Activated CD4-positive, alpha-beta T cell treated with anti-CD3 and anti-CD28 coated beads for 24 hours (primary cell): ENCODE measurements at places on chromosomes 12 and 14.

- no peak for DNase-seq
Measured at GRCh38 chr12:92558806-92559205, 144.0 kb upstream of the PLEKHG7 start.

DNA sequence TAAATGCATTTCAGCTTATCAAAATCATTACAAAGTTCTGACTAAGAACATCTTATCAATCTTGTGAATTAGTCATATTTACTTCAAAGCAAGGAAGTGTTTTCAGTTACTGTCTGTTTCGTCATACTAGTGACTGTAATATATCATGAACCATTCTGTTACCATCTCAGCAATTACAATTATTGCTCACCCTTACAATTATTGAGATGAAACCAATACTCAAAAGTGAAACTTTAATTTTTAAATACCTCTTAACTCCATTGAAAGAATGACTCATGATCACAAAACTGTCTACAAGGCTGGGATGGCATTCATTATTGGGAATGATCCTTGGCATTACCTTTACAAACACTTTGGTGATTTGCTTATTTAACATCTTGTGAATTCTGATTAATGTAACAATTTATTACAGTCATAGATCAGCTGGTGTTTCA is 90.3 kb downstream of the RPS6KA5 start:
- DNase-seq, result no peak

- DNase-seq, result no peak
Measured at GRCh38 chr12:94725375-94726168, 75.2 kb upstream of the TMCC3 start.

DNA sequence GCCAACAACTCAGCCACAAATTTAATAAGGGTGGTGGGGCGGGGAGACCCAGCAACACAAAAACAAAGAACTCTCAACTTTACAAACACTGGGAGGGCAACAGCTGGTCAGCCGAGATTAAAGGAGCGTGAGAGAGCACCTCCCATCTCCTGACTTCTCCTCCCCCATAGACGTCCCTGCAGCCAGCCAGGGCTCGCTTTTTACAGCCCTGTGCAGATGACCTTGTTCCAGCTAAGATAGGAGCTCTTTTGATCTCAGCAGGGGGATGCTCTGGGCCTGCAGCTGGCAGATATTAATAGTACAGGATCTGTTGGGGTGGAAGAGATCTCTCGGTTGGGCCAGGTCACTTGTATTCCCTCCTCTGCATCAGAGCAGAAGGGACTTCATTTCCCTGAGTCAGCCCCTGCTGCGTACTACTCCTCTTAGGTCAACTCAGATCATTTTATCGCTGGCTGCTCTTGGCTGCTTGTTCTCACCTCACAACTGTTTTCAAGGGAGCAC is 475.8 kb downstream of the RAD51B start:
- no peak for DNase-seq

GRCh38 chr12:29053567-29053966 is 95.5 kb upstream of the FAR2 start:
- DNase-seq, result no peak

DNA sequence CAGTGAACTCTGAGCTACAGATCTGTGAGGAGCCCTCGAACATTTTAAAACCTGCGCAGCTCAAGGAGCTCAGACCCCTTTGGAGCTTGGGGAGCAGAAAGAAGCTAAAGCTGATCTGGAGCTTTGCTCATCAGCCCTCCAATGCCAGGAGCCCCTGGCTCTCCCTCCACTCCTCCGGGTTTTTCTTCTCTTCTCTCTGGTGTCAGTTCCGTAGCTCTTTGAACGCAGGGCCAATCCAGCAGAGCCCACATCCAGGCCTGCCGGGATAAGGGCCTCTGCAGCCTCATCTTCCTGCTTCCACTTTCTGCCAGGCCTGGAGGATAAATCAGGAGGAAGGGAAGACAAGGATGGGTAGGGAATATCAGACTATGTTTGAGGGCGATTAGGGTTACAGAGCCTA is 6.0 kb downstream of the HOXC4 start:
- DNase-seq, result no peak

- no peak for DNase-seq
Measured at GRCh38 chr12:103269946-103270345, 225.8 kb downstream of the C12orf42 start.

GRCh38 chr14:103928011-103928890 is at the start of gene TDRD9:
TSS of gene TDRD9 (plus strand) at chr14:103928456. CDS start at chr14:103928510, 54 bp downstream.
- DNase-seq, result no peak

GRCh38 chr12:79659961-79660431 is 30.8 kb downstream of the PAWR start:
- no peak for DNase-seq

- DNase-seq, result no peak
Measured at GRCh38 chr12:31803306-31804184, 74.7 kb upstream of the AMN1 start.

GRCh38 chr12:1842183-1842904 is 22.0 kb downstream of the LRTM2 start:
- no peak for DNase-seq

DNA sequence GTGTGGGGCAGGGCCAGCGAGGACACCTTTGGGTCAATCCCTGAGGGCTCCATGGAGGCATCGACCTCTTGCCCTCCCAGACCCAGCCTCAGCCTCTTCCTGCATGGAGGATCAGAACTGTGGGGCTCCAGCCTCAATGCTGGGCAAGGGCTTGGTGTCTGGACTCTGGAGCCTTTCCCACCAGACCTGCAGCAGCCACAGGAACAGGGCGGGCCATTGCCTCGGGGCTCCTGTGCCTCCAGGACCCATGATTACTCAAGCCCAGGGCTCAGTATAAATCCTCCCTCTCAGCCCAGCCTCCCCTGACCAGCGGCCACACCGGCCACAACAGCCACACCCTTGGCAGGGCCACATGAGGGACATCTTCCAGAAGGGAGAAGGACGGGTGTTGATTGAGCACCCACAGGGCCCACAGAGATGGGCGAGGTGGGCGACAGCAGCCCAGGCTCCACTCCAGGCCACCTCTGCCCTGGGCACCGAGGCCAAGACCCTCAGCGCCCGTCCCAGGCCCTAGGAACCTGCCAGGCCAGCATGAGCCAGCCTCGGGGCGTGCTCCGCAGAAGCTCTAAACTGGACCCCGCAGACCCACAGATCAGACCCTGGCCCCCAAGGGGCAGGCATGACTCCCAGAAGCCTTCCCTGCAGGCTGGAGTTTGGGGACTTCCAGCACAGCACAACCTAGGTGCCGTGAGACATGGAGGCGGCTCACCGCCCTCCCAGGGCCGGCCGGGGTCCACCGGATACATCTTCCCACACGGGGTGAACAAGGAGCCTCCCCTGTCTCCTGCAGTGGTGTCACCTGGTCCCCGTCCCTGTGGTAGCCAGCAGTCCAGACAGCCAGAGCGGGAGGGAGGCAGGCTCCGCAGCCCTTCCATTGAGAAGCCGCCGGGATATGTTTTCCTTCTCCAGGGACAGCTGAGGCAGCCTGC is 25.1 kb downstream of the NCOR2 start:
- no peak for DNase-seq

GRCh38 chr12:26595806-26596205 is 237.2 kb downstream of the ITPR2 start:
- DNase-seq, result no peak

- DNase-seq, result no peak
Measured at GRCh38 chr12:50458606-50459005, 46.2 kb upstream of the DIP2B start.
